ENCODE measurements at places on chromosomes 5 and 9.

GRCh38 chr9:77839459-77840140 lies 191.5 kb upstream of the GNA14 start:
- no peak for DNase-seq

- DNase-seq, result no peak
Measured at GRCh38 chr9:9855177-9856078, 757.4 kb downstream of the PTPRD start.

DNA sequence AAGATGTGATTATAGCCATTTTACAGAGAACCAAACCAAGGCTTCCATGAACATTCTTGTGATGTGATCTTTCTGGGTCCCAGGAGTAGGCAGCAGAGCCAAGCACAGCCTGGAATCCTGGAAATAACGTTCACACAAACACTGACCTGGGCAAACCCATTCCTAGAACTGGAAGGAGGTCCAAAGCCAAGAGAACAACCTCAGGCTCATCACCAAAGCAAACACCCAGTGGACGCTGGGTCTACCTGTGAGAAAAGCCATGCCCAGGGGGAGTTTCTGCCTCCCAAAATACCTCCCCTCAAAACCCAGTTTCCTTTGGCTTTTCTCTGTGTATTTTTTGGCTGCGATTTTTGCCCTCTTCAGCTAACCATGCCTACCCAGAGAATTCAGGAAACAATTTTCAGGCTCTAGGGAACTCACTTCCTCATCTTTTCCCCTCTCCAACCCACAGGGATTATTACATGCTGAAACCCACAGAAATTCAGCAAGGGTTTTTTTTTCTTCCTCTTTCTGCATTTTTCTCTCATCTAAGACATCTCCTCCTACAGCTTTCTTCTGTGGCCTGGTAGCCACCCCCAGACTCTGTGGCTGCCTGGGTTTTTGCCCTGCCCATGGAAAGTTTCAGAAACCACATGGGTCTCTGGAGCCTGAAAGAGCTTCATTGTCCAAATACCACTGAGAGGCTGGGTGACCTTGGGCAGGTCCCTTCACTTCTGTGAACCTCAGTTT lies 75.0 kb downstream of the TNC start:
- DNase-seq, result no peak

- DNase-seq, result no peak
Measured at GRCh38 chr5:65952259-65952658, 25.9 kb downstream of the ERBIN start.

GRCh38 chr5:154514331-154514730 lies 36.3 kb upstream of the HAND1 start:
- no peak for DNase-seq

DNA sequence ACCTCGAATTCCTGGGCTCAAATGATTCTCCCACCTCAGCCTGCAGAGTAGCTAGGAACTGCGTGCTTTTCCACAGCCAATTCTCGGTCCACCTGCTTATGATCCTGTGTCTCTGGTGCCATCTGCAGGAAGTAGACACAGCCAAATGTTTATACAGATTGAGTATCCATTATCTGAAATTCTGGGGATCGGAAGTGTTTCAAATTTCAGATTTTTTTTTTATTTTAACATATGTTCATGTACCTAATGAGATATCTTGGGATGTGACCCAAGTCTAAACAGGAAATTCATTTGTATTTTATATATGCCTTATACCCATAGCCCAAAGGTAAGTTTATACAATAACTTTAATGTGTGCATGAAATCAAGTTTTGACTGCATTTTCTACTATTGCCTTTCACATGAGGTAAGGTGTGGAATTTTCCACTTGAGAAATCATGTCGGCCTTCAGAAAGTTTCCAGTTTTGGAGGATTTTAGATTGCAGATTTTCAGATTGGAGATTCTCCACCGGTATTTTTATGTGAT lies 89.5 kb downstream of the ESM1 start:
- DNase-seq, result no peak

DNA sequence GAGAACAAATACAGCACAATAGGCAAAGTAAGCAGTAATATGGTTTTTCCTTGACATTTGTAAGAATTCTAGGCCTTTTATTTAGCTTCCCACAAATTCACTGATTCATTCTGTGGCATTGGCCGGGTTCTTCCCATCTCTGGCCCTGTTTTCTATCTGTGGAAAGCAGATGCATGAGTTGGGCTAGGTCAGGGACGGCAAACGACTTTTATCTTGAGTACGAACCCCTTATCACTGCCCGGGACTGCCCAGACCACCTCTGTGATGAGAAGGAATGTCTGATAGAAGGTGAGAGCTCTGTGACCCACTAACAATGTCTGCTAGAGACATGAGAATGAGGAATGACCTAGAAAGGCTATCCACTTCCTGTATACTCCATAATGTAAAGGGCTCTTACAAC lies 35.4 kb upstream of the ADAM19 start:
- DNase-seq, result no peak

GRCh38 chr9:3177936-3178335 lies 334.0 kb upstream of the PUM3 start:
- peak; percentile 13 for DNase-seq

GRCh38 chr5:150217873-150218692 lies 28.2 kb downstream of the SLC6A7 start:
- DNase-seq, result peak; percentile 69

DNA sequence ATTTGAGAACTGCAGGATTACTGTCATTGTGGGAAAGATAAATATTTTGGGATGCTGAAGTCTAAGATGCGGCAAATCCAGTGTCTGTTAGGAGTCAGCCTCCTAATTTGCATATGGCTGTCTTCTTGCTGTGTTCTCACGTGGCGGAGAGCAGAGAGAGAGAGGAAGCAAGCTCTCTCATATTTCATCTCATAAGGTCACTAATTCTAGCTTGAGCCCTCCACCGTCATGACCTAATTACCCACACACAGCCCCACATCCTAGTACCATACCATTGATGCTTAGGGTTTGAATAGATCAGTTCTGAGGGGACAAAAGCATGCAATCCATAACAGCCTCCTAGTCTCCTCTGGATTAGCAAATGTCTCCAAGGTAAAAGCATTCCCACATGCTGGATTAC lies 124.5 kb downstream of the CDH12 start:
- no peak for DNase-seq

- DNase-seq, result no peak
Measured at GRCh38 chr5:158502686-158503085, 597.0 kb downstream of the EBF1 start.

DNA sequence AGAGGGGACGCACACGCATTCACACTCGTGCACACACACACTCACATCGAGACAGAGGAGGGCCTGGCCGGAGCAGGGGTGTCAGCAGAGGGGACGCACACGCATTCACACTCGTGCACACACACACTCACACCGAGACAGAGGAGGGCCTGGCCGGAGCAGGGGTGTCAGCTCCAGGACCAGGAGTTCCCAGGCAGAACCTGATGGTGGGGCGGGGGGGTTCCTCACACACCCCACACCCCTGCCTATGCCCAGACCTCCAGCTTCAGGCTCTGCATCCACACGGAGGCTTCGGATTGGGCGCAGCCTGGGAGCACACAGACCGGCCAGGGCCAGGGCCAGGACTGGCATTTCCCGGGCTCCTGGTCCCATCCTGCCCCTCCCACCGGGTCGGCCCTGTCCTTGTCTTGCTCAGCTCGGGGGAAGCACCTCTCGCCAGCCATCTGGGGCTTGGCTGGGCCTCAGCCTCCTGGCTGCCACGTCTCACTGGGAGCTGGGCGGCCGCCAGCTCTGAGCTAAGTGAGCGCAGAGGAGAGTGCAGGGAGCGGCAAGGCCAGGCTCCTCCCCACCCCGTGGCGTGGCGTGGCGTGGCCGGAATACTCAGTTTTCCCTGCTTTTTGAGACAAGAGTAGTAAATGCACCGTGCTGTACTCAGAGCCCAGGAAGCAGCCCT lies 31.3 kb downstream of the ADAMTS2 start:
- DNase-seq, result no peak

- peak; percentile 71 for DNase-seq
Measured at GRCh38 chr5:159178978-159179377, 30.4 kb downstream of the RNF145 start.

GRCh38 chr9:97557606-97558095 lies 56.2 kb downstream of the TMOD1 start:
- DNase-seq, result no peak

GRCh38 chr9:87305151-87305550 lies 192.5 kb upstream of the DAPK1 start:
- DNase-seq, result no peak

GRCh38 chr5:79575996-79576395 lies 36.2 kb upstream of the TENT2 start:
- no peak for DNase-seq

- no peak for DNase-seq
Measured at GRCh38 chr5:80093796-80094195, 58.6 kb downstream of the THBS4 start.

DNA sequence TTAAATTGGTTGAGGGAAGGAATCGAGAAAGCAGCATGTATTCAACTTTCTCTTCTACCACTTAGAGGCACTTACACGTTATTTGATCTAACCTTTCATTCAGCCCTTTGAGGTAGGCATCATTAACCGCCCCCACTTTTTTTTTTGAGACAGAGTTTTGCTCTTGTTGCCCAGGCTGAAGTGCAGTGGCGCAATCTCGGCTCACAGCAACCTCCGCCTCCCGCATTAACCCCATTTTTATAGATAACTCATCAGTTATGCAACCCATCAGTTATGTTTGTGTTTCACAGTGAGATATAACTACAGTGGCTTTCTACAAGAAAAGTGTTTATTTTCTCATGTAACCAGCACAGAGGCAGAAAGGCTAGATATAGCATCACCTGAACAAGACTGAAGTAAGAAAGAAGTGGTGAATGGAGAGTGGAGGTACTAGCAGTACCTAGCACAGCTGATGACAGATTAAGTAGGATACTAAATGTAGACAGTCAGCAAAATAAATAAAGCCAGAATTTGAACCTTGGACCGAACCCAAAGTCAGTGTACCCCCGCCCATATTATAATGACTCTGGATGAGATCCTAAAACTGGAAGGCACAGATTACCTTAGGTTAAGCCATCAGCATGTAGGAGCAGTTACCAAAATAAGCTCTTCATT lies 91.2 kb downstream of the PJA2 start:
- no peak for DNase-seq

DNA sequence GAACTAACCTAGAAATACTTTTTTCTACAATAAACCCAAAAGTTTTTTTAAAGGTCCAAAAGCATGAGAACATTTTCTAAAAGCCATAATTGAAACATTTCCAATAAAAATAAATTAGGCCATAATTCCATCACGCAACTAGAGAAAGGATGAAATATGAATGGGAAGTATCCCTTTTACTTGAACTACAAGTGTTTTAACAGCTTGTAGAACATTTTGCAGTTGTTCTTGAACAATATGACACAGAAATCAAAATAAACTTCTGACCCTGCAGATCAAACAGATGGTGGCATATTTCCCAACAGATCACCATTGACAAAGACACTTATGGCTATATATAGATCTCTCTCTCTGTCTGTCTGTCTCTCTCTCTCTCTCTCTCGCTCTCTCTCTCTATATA lies 624.4 kb downstream of the PSAT1 start:
- DNase-seq, result no peak

- no peak for DNase-seq
Measured at GRCh38 chr5:168186289-168187074, 105.0 kb upstream of the WWC1 start.

GRCh38 chr9:84659313-84659712 lies 10.2 kb upstream of the NTRK2 start:
- DNase-seq, result no peak

GRCh38 chr5:39337252-39337915 lies 26.9 kb downstream of the C9 start:
- DNase-seq, result no peak

DNA sequence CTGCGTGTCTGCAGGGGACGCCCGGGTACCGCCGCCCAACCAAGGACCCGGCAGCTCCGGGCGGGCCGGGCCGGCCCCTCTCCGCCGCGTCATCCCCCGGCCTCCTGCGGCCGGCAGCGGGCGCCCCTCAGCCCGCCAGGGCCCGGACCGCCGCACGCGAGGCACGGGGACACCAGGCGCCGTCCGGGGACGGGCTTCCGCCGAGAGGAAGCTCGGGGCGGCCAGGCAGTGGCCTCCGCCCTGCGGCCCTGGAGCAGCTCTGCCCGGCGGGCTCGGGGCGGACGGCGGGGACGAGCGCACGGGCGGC lies 373 bp downstream of the FBXW5 start:
- DNase-seq, result peak; percentile 19

DNA sequence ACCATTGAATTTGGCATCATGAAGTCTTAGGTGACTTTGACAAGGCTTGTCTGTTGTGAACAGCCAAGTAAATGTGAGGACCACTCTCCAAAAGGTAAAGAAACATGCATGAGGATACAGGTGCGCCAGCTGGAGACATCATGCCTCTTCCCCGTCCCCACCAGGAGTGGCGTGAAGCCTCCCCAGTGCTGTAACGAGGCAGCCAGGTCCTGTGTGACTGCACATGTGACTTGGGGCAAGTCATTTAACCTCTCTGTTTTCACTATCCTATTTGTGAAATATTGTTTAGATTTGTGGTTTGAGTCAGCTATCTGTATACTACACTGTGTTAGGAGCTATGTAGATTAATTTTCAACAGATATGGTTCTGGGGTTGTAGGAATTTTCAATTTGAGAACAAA lies 65.0 kb downstream of the DOCK8 start:
- DNase-seq, result no peak

DNA sequence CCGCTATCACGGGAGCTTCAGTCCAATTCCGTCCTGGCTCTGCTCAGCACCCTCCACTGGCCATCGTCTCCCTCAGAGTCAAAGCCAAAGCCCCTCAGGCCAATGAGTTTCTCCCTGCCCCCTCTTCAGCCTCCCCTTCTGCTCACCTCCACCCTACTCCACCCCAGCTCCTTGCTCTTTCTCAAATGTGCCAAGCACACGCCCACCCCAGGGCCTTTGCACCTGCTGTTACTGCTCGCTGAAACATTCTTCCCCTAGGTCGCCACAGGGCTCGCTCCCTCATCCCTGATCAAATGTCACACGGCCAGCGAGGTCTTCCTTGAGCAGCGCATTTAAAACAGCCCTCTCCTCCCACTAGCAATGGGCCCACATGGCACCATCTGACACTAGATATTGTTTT lies 6.3 kb upstream of the ENG start:
- no peak for DNase-seq

DNA sequence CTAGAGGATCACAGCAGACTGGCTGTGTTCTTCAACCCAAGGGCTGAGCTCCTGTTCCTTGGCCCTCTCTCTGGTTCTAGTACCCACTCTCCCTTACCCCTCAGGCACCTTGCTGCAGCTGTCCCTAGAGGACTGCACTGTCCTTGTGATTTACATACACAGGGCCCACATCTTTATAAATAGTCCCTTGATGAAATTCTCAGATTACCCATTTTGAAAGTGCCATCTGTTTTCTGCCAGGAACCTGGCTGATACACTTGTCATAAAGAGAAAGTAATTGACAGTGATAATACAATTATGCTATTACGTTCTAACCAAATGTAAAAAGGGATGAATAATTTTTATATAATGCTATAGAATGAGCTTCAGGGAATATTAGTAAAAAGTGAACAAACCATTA lies 16.5 kb upstream of the SPARC start:
- DNase-seq, result no peak

DNA sequence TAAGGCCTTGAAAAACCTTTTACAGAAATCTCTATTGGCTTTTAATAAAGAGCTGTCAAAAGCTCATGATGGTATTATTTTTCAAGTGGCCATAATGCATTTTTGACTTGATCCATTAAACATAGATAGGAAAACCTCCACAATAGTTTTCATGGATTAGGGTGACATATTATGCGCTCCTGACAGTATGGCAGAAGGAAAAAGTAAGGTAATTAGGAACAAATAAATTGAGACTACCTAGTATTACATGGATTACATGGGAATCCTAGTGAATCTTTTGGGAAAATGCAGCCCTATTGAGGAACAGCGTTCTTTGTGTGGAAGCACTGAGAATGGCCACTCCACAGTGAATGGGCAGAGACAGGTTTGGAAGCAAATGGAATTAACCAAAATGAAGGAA lies 171.2 kb downstream of the TRPM3 start:
- DNase-seq, result no peak

Data from trophoblast cell (in vitro differentiated cells and primary cell).